Suprapubic skin (tissue), 4 donors: ENCODE measurements at places on chromosomes 4 and X.

DNA sequence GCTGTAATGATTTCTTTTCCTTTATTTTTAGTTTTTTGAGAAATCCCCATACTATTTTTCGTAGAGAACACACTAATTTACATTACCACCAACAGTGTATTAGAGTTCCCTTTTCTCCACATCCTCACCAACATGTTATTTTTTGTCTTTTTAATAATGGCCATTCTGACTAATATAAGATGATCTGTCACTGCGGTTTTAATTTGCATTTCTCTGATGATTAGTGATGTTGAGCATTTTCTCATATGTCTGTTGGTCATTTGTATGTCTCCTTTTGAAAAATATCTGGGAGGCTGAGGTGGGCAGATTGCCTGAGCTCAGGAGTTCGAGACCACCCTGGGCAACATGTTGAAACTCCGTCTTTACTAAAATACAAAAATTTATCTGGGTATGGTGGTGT, 30.2 kb downstream of the SPINK2 start:
- no peak for DNase-seq

GRCh38 chrX:53239474-53239873, 14.5 kb upstream of the KDM5C start:
- no peak for DNase-seq

- DNase-seq = no peak
These were observed 5.1 kb downstream of the RHOH start for GRCh38 chr4:40201898-40202297.

GRCh38 chrX:112832481-112833095, 8.0 kb downstream of the AMOT start:
- DNase-seq = no peak

DNA sequence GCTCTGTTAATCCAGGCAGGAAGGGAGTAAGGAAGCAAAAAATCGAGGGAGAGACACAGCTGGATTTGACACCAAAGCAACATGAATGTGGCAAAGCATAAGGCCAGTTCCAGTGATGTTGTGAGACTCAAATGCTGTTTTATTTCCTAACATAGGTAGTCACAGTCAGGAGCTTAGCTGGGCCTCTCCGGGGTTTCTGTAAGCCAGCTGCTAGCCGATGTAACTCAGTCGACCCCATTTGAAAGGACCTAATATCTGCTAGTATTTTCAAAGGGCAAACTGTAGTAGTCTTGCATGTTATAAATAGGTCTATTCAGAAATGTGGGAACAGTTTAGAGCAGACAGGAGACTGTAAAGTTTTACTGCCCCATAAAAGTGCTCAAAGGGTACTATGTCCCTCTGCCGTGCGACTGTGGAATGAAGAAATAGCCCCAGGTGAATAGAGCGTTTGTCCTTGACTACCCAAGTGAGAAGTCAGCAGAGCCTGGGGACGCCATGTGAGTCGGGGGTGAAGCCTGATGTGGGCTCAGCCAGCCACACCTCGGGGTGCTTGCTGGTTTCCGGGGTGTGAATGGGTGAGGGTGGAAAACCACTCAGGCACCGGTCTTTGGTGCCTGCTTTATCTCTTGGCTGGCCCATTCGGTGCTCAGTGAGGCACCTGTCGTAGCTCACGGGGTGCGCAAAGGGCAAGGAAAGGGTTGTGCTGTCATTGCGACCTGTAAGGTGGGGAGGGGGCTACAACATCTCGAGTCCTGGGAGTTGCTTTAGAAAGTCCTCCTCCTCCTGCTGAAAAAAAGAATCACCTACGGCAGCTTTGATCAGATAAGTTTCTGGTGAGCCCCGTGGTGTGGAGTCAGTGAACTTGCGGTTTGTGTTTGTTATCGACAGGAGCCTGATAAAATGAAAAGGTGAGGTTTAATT, 745 bp downstream of the TRIM2 start:
- no peak for DNase-seq

GRCh38 chr4:20251796-20252655, at the start of gene SLIT2:
TSS of gene SLIT2 (plus strand) at chr4:20251905. CDS start at chr4:20253816, 1,911 bp downstream.
- DNase-seq = peak; percentile 88

GRCh38 chr4:154009191-154009590, 220.3 kb upstream of the SFRP2 start:
- no peak for DNase-seq

DNA sequence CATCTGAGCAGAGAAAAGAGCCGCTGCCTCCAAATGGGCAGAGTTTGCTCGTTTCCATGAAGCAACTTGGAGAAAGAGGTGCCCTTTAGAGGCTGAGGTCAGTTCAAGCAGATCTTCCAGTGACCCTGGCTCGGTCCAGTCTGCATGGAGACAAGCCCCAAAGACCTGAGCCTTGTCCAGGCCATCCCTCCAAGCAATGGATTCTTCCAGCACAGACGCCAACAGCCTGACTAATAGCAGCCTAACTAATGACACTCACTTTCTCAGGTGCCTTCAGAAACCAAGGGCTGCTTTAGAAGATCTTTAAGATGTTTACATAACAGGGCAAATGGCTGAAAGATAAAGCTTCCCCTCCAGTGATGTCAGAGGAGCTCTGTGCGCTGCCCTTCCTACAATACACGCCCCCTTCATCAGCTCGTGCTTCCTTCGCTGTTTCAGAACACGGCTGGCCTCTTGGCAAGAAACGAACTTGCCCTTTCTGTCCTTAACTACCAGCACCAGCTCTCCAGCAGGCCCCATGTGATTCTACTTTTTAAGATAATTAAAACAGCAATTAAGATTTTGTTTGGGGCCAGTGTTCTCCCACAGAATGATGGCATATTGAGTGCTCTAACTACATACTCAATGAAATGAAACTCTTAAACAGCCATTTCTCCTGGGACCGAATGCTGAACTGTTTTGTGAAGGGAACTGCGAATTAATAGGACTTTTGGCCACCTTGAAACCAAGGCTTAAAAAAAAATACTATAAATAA, 119.0 kb downstream of the GPR143 start:
- no peak for DNase-seq

DNA sequence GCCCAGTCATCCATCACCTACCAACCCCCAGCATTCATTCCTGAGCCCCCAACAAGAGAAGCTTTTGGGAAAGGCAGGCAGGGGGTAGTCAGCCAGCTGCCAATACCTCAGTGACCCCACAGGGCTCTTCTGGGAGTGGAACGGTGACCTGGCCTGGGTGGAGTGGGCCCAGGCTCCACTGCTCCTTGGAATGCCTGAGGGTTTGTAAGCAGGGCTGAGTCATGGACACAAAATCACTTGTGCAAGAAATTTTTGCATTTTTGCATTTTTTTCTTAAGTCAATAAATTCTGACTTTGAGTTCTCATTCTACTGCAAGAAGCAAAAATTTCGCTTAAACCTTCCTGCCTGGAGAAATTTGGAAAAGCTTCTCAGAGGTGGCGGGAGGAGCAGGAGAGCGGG, 18.5 kb downstream of the SORCS2 start:
- no peak for DNase-seq

GRCh38 chr4:56511098-56511497, 5.5 kb downstream of the ARL9 start:
- DNase-seq = no peak

GRCh38 chr4:76426272-76426671, 5.3 kb upstream of the CCDC158 start:
- DNase-seq = no peak
